NCI-H446 (cell line): ENCODE measurements at places on chromosomes 7 and 10.

DNA sequence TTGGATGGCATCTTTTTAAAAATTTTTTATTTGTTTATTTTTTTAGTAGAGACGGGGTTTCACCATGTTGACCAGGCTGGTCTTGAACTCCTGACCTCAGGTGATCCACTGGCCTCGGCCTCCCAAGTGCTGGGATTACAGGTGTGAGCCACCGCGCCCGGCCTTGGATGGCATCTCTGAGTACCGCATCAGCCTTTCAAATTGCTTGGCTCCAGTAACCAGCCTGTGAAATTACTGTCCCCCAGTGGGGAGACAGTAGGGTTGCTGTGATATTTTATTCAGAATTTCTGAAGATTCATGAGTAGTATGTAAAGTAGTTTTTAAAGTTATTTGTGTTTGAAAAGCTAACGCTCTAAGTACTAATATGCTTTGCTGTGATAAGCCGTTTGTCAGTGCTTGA, 1.2 kb downstream of the NUB1 start:
- no peak for DNase-seq

DNA sequence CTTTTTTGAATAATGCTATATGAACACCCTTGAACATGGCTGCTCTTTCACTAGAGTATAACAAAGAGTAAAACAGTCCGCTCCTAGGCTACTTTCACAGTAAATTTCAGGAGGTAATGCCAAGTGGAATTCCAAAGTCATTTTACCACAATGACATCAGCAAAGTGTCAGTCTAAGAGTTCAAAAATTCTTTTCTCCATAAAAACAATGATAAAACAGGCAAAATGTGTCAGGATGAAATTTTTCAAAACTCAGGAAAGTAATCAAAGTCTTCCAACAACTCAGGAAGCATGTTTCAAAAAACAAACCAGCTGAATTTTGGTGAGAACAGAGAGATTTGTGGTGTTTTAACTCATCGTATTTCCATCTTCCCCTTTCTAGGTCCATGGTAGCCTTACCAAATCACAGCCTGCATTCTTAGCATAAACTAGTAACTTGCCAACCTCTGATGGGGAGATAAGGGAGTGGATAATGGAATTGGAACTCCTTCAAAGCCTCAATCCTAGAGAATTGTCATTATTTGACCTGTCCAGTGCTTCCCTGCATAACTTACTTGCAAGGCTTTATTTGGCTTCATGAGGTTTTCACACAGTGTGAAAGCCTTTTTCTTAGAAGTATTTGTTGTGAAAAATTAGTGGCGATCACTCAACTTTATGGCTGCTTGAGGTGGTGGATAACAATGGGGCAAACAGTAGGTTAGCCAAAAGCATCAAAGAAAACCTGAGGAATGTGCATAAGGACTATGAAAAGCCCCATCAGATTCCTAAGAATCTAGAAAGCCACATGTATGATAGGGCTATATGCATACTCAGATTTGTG, 302.7 kb downstream of the HDAC9 start:
- no peak for DNase-seq

DNA sequence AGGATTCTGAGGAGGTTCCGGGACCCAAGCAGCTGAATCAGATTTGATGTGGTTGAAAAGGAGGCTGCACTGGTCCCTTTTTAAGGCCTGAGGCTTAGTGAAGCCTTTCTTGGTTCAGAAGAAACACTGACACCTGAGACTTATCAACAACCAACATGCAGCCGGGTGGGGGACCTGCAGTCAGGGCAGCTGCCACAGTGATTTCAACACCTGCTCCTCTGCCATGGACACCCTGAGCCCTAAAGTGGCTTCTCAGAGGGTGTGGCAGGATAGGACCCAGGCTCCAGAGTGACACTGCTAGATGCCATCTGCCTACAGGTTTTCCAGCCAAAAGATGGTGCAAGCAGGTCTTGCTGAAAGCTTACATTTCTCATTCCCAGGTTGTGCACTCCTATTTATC, 99.3 kb downstream of the COL13A1 start:
- DNase-seq = no peak

- no peak for DNase-seq
Measured at GRCh38 chr7:96449094-96449493, 127.2 kb upstream of the SLC25A13 start.

GRCh38 chr10:124700293-124701037, 43.7 kb downstream of the FAM53B start:
- no peak for DNase-seq

GRCh38 chr10:12806228-12807095, 195.1 kb downstream of the CCDC3 start:
- no peak for DNase-seq

DNA sequence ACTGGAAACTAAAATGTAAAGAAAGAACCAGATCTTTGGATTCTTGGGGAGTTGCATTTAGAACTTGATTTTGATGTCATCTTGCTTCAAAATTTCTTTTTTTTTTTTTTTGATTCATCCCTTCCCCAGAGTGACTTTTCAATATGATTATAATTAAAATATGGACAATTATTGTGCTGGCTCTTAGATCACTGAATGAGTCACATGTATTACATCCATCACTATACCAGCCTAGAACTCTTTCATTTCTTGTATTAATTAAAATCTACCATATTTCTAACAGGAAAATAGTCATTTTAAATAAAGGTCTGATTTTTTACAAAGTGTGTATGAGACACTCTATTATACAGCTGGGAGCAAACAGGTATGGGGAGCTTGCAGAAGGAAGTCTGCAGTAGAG, 269.5 kb upstream of the AKR1E2 start:
- no peak for DNase-seq

- DNase-seq = no peak
Measured at GRCh38 chr7:102439963-102440795, 6.8 kb downstream of the ORAI2 start.

DNA sequence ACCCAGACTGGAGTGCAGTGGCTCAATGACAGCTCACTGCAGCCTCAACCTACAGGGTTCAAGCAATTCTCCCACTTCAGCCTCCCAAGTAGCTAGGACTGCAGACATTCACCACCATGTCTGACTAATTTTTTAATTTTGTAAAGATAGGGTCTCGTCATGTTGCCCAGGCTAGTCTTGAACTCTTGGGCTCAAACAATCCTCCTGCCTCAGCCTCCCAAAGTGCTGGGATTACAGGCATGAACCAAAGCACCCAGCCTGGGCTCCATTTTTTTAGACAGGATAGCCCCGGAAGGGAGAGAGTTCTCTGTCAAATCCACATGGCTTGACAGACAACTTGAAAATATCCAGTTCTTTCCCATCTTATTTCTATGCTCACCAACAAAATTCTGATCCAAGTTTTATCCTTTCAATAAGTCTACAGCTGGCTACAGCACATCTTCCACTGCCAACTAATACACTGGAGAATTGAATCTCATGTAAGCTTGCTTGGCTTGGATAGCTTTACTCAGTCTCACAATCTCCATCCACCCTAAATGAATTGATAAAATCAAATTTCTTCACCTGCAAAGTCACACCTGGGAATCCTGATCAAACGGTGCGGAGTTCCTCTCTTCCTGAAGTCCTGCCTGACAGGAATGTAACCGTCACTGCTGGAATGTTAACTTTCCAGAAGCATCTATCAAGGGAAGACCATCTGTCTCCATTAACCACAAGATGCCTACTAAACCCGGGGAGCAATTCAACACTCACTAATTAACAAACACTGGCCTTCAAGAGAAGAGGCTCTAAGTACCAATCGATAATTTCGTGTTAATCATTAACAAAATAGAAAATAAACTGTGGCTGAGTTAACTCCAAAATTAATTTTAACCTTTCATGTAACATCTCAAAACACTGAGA, 239.7 kb upstream of the MKLN1 start:
- DNase-seq = no peak

DNA sequence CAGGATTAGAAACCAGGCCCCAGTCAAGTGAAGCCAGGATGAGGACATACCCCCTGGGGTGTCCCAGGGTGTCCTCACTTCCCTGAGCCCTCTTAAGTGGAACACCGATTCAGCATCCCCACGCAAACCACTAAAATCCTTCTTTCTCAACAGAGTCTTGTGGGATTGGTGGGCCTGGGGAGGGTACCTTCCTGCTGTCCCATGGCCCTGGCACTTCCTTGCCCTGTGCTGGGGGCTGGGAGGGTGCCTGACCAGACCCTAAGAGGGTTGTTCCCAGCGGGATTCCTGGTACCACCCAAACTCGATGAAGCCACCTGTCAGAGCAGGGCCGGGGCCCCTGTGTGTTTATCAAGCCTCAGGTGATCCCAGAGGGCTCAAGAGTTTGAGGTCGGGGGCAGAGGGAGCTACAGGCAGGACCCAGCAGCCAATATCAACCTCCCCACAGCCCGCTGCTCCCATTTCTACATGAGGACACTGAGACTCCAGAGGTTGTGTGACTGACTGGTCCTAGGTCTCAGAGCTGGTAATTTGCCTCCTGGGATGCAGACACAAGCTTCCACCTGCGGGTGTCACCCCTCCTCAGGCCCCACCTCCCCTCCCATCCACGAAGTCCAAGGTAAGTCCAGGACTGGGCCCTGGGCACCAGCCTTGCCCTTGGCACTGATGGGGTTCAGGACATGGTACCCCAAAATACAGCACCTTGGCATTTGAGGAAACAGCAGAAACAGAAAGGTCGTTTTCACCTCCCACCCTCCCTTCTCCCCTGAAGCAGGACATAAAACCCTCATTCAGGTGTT, 31.4 kb downstream of the OAT start:
- no peak for DNase-seq

GRCh38 chr7:103292122-103292521, 5.1 kb upstream of the PMPCB start:
- no peak for DNase-seq

DNA sequence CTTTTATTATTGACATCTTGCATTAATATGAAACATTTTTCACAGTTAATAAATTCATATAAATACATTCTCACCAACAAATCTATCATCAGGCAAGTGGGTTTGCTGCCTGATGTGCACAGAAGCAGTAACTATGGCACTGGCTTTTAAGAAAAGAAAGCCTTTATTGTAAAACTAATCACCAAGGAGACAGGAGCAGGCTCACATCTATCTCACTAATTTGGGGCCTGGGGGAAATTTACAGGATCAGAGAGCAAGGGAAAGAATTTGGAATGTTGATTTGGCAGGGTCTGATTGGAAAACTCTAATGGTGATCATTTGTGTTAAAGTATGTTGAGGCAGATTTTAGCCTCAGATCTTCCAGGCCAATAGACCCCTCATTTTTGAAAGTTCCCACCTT, 605.7 kb downstream of the POM121L12 start:
- no peak for DNase-seq

GRCh38 chr10:119030421-119031250, 1.1 kb downstream of the NANOS1 start:
- DNase-seq = no peak

GRCh38 chr7:27423290-27423689, 180.7 kb downstream of the EVX1 start:
- no peak for DNase-seq
